ENCODE measurements at places on chromosomes 7 and 10.

- DNase-seq = no peak
These were observed 13.4 kb downstream of the NUDT1 start for GRCh38 chr7:2255145-2256139.

DNA sequence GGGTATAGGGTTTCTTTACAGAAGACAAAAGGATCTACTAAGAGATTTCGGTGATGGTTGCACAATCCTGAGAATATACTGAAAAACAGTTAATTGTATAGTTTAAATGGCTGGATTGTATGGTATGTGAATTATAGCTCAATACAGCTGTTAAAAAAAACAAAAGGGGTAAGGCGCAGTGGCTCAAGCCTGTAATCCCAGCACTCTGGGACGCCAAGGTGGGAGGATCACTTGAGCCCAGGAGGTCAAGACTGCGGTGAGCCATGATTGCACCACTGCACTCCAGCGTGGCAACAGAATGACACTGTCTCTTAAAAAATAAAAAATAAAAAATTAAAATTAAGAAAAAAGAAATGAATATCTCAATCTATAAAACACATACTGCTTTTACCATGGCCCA, 18.5 kb downstream of the ESYT2 start:
- no peak for DNase-seq

DNA sequence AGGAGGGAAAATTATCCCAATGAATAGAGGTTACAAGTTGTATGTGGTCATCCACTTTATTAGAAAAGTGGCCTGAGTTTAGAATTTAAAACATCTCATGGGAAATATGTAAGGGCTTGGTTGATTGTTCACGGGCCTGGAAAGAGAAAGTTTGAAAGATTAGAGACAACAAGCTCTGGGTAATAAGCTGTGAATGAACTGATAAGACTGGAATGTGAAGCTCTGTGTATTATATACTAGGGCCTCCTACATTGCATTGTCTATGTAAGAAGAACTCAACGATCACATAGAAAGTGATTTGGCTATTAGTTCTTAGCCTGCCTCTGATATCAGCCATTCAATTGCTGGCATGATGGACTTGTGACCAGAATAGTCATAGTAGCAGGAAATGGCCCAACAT, 199.2 kb upstream of the MAGI2 start:
- DNase-seq = no peak

GRCh38 chr10:70715853-70716795, 43.8 kb downstream of the ADAMTS14 start:
- DNase-seq = peak; percentile 45

Data from stimulated activated CD4-positive, alpha-beta T cell treated with anti-CD3 and anti-CD28 coated beads, Interleukin-1b, Interleukin-23, amount 100 ng/mL, for 48 hours (primary cell).